ENCODE measurements at places on chromosomes 1 and 21.

- DNase-seq, result no peak
Observed at GRCh38 chr1:192998536-192998935, 60.6 kb downstream of the UCHL5 start.

DNA sequence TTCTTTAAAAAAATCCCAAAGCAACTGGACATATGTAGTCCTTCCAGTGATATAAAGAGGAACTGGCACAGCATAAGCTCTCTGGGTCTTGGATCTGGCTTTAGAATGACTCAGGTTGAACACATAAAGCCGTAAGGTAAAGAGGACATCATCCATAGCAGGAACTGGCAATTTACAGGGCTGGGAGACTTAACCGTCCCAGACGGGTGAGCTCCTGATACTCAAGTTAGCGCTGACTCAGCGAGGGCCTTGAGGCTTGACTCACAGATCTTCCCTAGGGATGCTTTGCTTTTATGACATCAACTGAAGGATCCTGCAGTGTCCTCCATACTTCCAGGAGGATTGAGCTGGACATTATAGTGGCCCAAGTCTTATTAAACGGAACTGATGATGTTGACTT lies 154.1 kb downstream of the CLIC6 start:
- DNase-seq, result no peak

DNA sequence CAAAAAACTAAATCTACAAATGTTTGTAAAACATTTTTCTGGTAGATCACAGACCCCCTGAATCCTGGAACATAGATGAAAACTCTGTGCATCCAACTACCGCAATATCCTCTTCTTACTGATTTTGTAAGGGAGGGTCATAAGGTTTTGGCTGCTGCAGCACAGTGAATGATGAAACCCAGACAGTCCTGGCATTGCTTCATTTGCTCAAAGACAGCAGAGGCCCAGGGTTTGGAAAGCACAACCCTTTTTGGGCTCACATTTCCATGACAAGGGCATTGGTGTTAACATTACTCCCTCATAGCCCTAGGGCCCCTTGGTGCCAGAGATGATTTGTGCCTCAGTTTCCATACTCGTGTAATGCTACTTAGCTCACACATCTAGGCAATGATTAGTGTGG lies 51.2 kb downstream of the PLXNA2 start:
- no peak for DNase-seq

GRCh38 chr1:18149027-18149641 lies 41.5 kb downstream of the IGSF21 start:
- DNase-seq, result no peak

GRCh38 chr1:151056149-151056548 lies 3.3 kb downstream of the CDC42SE1 start:
- no peak for DNase-seq

- no peak for DNase-seq
Observed at GRCh38 chr1:27545876-27546275, 55.9 kb upstream of the WASF2 start.

- no peak for DNase-seq
Observed at GRCh38 chr1:10897981-10898728, 101.7 kb upstream of the CASZ1 start.

GRCh38 chr21:36075171-36075570 lies 5.3 kb downstream of the CBR1 start:
- DNase-seq, result no peak

DNA sequence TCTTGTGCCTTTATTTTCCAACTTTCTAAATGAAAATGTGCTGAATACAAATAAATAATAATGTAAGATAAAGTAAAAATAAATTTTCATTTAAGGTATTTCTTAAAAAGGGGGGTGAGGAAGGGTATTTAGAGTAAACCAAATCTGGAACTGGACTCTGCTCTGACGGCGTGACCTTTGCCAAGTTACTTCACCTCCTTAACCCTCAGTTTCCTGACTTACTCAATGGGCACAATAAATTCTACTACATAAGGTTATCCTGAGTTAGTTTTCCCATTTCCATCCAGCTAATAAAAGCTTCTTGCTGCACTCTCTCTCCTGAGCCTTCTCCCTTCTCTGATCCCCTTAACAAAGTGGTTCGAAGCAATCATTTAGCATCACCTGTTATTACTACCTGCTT lies 93.9 kb downstream of the NID1 start:
- DNase-seq, result no peak

DNA sequence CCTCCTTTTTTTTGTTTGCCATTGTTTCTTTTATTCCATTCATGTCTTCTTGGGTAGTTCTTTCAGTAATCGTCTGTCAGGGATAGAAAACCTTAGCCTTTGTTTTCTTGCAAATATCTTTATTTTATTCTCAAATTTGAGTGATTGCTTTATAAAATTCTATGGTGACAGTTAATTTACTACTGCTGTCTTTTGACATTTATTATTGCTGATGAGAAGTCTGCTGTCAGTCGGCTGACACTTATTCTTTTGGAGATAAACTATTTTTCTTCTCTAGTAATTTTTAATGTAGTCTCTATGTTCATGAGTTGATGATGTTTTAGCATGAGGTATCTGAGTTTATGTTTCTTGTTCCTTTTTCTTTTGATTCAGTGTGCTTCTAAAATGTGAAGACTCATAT lies 983.8 kb downstream of the TTLL7 start:
- no peak for DNase-seq

GRCh38 chr1:240385985-240386978 lies 225.7 kb downstream of the GREM2 start:
- no peak for DNase-seq

DNA sequence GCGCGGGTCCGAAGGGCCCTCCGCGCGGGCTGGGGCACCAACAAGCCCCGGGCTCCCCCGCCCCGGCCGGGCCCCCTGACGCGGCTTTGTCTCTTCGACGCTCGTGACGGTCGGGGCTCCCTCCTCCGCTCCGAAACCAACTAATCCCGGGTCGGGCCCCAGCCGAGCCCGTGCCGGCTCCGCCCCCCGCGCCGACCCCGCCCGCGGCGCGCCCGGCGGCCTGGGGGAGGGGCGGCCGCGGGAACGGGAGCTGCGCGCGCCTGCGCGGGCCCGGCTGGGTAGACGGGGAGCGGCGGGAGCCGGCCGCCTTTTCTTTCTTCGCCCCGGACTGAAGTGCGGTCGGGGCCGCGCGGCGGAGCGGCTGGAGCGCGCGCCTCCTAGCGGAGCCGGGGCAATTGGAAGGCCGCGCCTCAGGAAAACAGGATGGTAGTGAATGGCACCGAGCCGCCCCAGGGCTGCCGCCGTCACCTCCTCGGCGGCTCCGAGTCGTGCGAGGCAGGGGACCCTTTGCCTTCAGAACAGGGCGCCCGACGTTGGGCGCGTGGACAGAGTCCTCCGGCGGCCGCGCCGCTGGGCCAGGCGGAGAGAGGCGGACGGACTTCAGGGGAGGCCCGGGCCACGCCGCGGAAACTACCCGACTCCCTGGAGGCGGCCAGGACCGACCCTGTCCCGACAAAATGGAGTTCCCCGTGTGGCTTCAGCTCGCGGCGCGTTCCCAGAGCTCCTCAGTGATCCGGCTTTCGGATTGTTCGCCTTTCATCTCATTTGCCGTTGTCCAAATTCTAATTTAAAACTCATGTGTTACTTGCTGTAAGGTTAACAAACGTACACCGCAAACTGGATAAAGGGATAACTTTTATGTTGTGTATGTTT lies at the start of gene TP53BP2:
Gene TP53BP2, minus strand, starts transcription at position 138 of the 873 bp plus-strand sequence. CDS start 267 bp downstream, outside the sequence.
- DNase-seq, result peak; percentile 62

DNA sequence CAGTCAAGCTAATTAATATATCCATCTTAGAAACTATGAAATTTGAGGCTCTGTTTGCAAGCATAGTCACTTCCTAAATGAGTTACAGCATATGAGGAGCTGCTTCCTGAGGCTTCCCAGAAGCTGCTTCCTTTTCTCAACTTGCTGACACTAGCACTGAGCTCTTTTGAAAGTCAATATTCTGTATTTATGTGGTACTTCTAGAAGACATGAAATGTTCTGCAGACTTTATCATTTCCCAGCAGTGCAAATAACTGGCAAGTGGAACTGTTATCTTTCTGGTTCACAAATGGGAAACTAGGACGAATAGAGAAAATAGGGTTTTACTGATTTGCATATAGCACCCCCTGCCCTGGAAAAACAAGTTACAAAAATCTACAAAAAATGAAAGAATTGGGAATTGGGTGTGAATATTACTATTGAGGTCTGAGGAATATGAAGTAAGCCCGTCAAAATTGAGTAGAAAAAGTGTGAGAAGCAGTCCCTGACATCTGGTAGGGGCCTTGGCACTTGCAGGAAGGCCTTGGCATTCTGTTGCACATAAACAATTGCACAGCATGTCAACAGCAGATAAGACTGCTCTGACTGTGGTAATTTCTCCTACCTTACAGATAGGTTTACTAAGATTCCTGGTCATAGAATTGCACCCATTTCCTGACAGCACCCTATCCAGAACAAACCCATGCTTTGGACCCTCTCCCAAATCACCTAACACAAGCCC lies 7.1 kb downstream of the GIPC2 start:
- DNase-seq, result no peak

GRCh38 chr1:56376188-56376984 lies 203.0 kb downstream of the PLPP3 start:
- no peak for DNase-seq

GRCh38 chr1:159653201-159653600 lies 61.2 kb downstream of the CRP start:
- DNase-seq, result no peak

DNA sequence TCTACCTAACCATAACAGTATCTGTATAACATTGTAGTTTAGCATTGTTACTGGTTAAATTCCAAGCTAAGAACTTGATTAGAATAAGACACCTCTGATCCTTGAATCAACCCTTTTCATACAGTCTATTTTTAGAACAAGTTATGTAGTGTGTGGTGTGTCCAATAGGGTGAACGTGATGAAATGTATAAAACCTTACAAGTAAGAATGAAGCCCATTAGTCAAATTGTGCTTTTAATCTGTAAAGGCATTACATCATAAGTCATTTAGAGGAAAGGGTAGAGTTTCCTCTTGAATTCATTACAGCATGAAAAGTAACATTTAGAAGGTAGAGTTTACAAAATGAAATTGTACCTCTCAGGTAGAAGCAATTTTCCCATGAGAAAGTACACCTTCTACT lies 479.2 kb downstream of the LTN1 start:
- no peak for DNase-seq

DNA sequence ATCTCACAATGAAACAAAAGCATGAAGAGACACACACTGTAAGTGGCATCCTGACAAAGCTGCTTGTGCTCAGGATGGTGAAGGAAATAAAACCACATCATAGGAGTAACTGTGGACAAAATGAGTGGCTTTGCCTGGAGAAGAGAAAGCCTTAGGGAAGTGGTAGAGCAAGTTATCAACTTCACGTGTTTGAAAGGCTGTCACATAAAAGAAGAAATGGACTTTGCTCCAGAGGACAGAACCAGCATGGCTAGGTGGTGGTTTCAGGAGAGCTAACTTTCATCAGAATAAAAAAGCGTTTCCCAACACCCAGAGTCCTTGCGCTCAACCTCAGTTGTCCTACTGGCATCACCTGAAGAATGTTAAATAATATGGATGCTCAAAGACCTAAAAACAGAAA lies 139.9 kb downstream of the SETD4 start:
- DNase-seq, result no peak

DNA sequence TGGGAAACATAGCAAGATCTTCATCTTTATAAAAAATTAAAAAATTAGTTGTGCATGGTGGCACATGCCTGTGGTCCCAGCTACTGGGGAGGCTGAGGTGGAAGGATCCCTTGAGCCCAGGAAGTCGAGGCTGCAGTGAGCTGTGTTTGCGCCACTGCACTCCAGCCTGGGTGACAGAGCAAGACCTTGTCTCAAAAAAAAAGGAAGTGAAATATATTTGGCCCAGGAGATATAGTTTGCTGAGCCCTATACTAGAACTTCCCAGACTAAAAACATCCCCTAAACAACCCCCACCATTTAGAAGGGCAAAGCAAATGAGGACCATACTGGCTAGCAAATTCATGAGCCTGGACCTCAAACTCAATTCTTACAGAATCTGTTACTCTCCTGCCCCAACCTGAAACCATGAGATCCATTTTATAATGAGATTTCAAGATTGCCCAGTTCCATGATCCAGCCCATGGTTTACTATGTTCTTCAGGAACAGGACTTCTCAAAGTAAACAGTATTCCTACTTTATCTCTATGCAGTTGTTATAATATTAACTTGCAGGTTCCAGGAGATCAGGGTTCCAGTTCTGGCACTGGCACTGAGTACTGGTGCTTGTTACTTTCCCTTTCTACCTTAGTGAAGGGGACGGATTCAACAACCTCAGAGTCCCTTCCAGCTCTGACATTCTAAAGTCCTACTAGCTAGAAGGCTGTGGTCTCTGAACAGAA lies 48.9 kb upstream of the TADA1 start:
- DNase-seq, result no peak

- DNase-seq, result peak; percentile 24
Observed at GRCh38 chr1:235417086-235417697, 50.0 kb downstream of the TBCE start.

DNA sequence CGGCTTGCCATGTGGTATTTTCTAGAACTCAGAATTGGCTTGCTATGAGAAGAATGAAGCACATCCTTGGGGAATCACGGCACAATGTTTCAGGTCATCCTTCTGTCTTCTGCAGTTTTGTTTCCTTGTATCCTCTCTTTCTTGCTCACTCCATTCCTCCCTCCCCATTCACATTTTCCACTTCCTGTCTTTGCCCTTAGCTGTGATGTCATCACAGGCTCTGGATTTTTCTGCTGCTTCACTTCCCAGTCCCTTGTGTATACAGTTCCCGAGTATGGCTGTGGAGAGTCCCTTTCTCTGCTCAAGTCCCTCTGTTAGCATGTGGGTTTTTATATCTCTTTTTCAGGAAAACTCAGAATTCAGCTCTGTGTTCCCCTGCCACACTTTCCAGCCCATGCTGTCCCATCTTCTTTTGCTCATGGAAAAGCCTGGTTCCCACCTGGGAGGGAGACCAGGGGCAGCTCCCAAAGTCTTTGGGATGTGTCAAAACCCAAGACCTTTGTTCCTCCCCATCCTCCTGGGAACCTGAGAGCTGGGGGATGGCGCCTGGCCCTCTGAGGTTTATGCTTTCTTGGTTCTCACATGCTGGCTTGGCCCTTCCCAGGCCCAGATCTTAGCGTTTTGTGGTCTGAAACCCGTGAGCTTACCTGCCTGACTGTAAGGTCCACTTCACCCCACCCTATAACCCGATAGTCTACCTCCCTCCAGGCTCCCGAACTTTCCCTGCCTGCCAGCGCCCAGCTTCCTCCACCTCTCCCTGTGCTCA lies 4.8 kb upstream of the RGS16 start:
- no peak for DNase-seq

GRCh38 chr1:19393046-19393445 lies 80.9 kb downstream of the SLC66A1 start:
- DNase-seq, result no peak

- DNase-seq, result no peak
Observed at GRCh38 chr1:40860706-40861223, 1.4 kb downstream of the CITED4 start.

DNA sequence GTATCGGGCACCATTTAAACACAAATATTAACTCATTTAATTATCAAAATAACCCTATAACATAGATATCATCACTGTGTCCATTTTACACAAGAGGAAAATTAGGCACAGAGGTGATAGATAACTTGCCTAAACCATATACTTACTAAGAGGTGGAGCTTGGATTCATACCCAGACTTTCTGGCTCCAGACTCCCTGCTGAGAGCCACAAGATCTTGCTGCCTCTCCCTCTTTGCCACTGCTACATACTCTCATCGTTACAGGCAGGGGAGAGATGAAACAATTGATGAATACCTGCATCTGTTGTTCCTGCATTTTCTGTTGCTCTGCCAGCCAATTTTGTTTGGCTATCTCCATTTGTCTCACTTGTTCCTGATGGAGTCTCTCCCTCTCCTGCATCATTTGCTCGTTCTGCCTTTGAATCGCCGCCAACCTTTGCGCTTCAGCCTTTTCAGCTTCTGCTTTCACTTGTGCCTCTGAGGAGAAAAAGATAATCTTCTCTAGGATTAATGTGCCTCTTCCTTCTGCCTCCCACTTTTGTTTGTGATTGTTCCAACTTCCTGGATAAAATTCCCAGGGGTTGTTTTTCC lies 10.6 kb downstream of the GBP5 start:
- DNase-seq, result no peak

Data from stimulated activated CD4-positive, alpha-beta T cell treated with anti-CD3 and anti-CD28 coated beads, TNF-alpha, amount 100 ng/mL, for 1 hour (primary cell).